ENCODE measurements at places on chromosomes 3 and 15.
A peak's percentile ranks its signal among the peaks of the same experiment; 100 is the strongest.

DNA sequence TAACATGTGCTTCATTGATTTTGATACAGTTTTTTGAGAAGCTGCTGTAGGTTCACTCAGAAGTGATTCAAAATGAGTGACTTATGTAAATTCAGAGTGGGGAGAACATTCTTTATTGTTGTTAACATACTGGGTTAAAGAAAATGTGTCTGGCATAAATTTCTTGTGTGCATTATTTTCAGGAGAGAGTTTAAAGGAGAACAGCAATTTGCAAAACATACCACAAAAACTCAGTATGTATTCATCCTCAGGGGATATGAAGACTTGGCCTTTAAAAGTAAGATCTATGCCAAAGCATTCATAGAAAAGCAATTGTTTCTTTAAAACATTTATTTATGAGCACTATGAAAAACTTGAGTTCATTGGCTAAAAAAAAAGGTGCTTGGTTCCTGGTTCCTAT, 1089.8 kb downstream of the ROBO2 start:
- DNase-seq = no peak

DNA sequence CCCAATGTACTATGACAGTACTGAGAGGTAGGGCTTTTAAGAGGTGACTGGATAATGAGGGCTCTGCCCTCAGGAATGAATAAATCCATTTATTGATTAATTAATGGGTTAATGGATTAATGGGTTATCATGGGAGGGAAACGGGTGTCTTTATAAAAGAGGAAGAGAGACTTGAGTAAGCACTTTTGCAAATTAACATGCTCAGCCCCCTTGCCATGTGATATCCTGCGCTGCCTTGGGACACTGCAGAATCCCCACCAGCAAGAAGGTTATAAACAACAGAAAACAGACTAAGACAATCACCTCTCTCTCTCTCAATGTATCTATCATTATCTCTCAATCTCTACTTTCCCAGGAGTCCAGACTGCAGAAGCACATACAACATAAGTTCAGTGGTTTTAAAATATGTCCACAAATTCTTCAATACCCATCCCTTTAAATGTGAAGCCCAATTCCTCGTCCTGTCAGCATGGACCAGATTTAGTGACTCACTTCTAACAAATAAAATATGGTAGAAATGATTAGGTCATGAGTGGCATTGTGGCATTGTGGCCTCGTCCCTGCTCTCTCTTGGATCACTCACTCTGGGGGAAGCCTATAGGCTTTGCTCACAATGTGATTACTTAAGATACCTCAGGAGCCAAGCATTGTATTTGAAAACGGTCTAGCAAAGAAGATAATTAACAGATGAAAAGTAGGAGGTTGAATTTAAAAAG, 40.0 kb upstream of the IL12A start:
- no peak for DNase-seq

DNA sequence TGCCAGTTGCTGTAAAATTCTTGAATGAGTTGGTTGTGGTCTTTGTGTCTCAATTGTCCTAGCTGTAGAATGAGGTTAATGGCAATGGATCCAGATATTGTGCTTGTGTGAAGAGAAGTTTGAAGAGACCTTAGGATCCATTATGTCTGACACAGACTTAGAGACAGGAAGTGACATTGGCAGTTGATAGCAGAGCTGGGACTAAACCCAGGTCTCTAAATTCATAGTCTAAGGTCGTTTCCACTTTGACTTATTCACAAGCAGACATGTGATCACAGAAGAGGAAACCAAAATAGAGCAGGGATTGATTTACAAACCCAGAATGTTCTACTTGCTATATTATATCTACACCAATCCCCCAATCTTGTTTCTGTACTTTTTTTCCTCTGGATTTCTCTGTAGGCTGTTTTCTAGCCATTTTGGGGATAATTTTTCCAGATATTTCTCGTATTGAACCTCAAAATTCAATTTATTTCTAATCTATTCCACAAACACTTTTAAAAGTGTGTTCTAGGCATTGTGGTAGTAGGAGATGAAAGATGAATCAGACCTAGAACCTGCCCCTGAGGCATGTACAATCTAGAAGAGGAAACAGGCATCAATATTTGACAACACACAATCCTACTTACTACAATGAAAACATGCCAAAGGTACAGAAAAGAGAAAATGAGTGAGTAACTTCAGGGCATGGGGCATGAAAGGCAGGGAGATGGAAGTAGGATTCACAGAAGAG, 123.3 kb downstream of the NFKBIZ start:
- no peak for DNase-seq

DNA sequence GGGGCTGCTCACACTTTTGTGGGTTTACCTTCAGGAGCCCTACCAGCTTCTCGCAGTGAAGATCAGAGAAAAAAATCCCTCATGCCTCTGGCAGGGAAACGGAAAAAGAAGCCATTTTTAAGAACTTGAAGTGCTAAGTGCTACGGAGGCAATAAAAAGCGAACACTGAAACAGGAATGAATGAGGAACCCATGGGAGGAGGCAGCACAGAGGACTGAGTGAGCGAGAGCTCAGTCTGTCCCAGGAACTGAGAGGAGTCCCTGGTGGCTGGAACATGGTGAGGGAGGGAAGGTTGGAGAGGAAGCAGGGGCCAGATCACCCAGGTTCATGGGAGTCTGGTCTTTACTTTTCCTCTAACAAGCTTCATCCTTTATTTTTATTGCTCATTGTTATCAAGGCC, 228.1 kb upstream of the PROK2 start:
- DNase-seq = no peak

- DNase-seq = no peak
These were observed 126.5 kb downstream of the DTWD1 start for GRCh38 chr15:49747340-49747739.

GRCh38 chr3:65169961-65170360, 482.2 kb upstream of the ADAMTS9 start:
- DNase-seq = no peak

DNA sequence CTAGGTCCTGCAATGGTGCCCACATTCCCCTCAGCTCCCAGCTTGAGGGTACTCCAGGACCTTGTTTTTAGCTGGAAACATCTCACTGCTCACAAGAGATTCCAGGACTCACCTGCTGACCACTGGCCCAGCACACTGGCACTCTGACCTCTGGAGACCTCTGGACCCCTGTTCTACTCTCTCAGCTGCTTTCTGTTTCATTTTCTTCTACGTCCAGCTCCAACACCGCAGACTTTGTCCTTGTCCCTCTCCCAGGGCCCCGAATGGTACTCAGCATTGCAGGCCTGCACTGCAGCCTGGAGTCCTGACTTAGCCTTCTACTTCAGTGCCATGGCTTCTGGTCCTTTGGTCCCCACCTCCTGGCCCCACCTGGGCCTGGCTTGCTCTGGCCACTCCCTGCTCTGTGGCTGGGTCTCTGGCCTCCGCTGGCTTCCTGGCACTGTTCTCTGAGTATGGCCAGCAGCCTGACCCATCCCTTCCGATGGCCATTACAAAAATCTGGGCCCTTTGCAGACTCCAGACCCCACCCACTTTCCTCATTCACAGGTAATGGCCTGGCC, 27.9 kb downstream of the KY start:
- no peak for DNase-seq

- DNase-seq = no peak
These were observed 62.5 kb downstream of the MYO5A start for GRCh38 chr15:52466134-52466701.

- no peak for DNase-seq
These were observed 25.6 kb upstream of the GPR171 start for GRCh38 chr3:151228666-151229040.

GRCh38 chr3:112460519-112461195, 38.6 kb downstream of the BTLA start:
- no peak for DNase-seq

GRCh38 chr3:110165753-110166152, 828.4 kb upstream of the DPPA4 start:
- DNase-seq = no peak

DNA sequence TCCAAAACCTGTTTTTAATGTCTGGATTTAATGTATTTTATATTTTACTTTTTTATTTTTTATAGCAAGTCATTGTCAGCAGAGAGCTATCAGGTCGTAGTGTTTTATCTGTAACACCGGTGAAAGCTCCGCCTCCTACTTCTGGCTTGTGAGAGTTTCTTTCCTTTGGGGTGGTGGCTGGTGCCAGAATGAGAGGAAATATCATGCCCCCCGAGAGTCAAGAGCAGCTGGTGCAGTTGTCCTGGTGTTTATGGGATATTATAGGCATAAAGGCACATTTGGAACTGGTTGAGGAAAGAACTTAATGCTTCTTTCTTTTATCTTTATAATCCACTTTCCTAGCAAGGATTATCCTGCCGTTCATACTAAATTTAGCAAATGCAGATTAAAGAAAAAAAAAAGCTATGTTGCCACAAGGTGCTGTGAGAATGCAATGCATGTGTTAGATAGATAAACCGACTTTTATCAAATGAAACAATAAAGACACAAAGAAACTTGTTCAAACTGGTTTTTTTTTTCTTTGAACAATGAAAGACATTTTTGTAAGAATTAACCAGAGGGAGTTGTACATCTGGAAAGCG, 260.1 kb upstream of the PLSCR5 start:
- DNase-seq = no peak

DNA sequence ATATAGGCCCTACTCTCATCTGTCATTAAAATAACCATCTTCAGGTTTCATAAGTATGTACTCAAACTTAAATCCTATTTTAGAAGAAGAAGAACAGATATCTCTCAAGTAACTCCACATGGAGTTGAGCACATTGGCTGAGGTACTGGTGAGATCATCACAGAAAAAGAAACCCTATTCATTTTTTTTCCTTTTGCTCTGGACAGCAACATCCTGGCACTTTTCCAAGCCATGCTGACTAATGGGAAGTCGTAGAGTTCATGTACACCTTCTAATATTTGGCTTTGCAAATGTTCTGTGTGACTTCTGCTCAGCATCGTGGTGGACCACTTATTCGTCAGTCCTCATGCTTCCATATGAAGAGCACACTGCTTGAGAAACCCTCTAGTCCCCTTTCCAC, 336.0 kb upstream of the KCNH8 start:
- DNase-seq = no peak

DNA sequence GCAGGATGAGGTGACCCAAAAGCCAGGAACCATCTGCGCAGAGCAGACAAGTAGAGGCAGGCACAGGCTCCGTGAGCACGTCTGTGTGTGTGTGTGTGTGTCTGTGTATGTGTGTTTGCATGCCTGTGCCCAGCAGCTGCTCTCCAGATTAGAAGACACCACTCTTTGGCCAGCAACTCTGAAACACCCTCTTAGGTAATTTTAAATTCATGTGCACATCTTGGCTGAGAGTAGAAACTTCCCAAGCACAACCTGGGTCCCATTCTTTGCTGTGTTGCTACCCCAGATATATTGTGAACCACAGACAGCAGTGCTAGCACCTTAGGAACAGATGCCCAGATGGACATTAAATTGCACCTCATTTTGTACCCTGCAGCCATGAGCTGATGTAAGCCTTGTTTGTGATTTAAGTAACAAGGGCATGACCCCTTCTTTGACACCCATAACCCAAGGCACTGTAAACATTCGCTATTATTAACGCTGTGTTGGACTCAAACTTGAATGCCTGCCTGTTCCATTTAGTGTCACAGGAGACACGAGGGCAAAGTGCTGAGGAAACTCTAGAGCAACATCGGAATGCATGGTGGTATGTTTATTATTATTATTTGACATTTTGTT, at the start of gene FILIP1L:
FILIP1L (minus strand) TSS at position 89 of the 618 bp plus-strand sequence.
- no peak for DNase-seq

GRCh38 chr15:45326741-45327140, 51.6 kb downstream of the GATM start:
- DNase-seq = no peak

- DNase-seq = no peak
These were observed 79.0 kb downstream of the SEMA6D start for GRCh38 chr15:47796339-47796738.

DNA sequence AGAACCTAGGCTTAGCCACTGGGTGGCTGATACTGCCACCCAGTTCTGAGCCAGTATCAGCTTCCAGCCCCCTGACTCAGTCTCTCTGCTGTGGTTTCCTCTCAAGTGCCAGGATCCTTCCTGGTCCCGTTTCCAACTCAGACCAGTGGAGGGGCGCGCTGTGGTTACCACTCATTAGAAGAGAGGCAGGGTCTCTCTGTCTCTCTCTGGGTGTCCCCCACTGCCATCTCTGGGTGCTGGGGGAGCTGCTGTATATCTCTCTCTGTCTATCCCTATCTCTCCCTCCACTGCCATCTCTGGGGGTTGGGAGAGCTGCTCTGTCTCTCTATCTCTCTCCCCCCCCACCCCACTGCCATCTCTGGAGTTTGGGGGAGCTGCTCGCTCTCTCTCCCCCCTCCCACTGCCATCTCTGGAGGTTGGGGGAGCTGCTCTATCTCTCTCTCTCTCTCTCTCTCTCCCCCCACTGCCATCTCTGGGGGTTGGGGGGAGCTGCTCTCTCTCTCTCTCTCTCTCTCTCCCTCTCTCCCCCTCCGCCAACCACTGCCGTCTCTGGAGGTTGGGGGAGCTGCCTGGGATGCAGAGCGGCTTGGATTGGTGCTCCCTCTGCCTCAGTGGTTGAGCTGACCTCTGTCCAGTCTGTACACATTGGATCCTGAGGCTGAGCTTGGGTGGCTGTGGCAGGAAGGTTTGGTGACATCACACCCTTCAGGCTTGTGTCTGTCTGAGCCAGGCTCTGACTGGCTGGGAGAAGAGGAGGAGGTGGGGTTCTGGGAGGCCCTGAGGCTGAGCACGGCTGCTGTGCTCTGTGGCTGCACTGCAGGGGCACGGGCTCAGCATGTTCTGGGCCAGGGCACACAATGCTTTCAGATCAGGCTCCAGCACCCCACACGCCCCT, 98.9 kb downstream of the APBA2 start:
- DNase-seq = peak; percentile 32

DNA sequence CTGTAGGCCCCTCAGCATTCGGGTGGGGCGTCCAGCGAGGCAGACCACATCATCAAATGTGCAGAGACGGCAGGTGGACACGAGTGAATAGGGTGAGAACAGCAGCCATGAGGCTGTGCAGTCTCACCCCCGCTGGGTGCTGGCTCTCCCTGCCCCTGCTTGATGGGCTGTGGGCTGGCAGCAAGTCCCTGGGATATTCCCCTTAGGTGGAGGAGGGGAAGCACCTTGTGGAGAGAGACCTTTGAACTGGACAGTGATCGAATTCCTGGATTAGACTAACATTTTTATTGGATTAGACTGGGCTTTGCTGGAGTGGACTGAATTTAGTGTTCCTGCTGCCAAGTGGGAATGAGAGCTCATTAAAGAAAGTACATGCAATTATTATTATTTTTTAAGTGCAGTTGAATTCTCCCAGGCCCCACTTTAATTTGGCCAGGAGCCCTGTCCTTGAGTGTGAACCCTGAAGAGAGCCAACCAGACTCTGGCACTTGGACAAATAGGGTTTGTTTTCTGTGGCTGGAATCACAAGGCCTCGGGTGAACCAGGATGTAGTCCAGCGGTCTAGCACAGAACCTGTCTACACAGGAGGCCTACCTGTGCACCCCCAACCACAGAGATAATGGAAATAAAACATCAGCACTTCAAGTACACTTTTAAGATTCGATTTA, 193.1 kb downstream of the ABHD5 start:
- no peak for DNase-seq

DNA sequence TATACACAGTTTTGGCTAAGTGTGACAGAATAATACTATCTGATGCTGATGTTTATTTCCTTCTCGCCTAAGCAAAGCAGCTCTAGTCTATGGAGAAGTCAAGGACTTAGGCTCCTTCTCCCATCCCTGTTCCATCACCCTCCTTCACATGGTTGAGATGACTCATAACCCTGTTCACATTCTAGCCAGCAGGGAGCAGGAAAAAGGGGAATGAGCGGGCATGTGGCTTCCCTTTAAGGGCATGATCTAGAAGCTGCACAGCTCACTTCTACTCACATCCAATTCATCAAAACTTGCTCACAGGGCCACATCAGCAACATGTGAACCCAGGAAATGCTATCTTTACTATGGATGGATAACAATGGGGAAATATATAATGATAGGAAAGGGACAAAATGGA, 40.9 kb downstream of the CBLB start:
- DNase-seq = peak; percentile 53
